ENCODE measurements at places on chromosomes 4 and X.

DNA sequence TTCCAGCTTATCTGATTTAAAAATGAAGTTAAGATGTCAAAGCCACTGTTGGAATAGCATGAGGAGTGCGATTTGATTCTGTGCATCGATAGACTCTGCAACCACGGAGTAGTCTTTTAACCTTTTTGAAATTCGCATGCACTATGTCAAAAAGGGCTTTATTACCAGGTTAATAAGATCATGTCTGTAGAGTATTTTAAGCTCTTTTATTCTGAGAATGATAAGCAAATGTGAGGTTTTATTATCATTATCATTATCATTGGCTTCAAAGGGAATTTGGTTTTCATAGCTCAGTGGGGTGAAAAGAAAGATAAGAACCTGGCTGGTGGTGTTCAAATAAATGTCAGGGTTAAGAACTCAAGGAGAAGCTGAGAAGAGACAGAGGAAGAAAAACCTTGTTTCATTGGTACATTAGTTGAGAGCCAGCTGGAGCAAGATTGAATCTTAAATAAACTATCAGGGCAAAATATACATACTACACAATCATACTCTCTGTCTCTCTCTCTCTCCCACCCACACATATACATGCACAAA, 102.6 kb downstream of the MMRN1 start:
- DNase-seq: no peak

GRCh38 chrX:153828723-153829548, 1.4 kb downstream of the PDZD4 start:
- no peak for DNase-seq

DNA sequence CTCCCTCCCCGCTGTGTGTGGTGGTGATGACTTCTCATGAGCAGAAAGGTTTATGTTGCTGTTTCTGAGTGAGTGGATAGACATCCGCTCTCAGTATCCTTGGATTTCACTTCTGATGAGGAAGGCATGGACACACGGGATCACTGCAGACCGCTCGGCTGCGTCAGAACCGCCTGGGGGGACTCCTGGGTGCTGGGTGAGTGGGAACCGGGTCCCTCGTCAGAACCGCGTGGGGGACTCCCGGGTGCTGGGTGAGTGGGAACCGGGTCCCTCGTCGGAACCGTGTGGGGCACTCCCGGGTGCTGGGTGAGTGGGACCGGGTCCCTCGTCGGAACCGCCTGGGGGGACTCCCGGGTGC, 9.0 kb downstream of the CTBP1 start:
- no peak for DNase-seq

DNA sequence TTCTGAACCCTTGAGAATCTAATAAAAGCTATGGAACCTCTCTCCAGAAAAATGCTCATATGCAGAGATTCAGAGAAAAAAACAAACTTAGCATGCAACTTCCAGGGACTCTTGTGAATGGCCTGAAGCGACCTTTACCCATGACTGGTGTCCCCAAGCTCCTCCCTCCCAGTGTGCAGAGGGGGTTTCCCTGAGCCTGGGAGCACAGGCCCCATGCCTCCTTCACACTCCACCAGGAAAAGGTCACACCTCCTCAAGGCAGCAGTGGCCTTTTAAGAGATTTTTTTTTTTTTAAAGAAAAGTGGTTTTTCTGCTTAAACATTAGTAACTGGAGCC, 13.3 kb upstream of the UBA6 start:
- no peak for DNase-seq

DNA sequence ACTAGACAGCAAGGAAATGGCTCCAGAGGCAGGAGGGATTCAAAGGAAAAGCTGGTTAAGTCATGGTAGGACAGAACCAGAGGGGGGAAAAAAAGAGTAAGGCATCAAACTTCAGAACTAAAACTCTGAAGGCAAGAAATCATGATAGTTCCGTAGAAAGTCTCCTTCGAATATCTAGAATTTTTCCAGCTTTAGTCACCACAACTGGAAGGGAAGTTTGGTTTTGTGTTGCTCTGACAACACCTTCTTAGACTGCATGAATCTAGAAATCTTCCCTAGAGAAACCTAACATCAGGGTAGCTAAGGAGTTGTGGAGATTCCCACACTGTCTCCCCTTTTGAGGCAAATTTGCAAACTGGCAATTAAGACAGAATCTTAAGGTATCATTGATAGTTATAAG, 33.7 kb downstream of the AMMECR1 start:
- DNase-seq: no peak

- no peak for DNase-seq
Measured at GRCh38 chr4:47914926-47915237, 499 bp upstream of the NFXL1 start.

GRCh38 chrX:49970674-49971073, 48.3 kb downstream of the CLCN5 start:
- no peak for DNase-seq

GRCh38 chr4:55859711-55860110, 6.3 kb downstream of the EXOC1 start:
- DNase-seq: no peak

DNA sequence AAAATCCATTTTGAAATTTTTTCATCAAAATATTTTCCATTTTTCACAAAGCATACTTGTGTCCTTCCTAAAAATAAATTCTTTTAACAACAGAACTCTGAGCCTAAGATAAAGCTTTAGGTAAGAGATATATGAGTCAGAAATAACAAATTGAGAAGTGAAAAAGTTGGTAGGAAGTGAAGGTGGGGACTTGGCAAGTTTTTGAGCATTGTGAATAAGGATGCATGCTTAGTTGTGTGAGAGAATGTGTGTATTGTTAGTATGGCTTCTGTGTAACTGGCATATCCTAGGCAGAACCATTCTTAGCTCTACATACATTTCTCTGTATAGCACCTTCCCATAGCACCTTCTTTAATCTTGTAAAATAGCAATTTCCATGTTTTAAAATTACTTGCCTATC, 6.8 kb downstream of the ASB5 start:
- no peak for DNase-seq

- no peak for DNase-seq
Measured at GRCh38 chr4:82519776-82520175, 42.0 kb downstream of the TMEM150C start.

GRCh38 chr4:119233191-119233590, 20.7 kb downstream of the USP53 start:
- DNase-seq: no peak

DNA sequence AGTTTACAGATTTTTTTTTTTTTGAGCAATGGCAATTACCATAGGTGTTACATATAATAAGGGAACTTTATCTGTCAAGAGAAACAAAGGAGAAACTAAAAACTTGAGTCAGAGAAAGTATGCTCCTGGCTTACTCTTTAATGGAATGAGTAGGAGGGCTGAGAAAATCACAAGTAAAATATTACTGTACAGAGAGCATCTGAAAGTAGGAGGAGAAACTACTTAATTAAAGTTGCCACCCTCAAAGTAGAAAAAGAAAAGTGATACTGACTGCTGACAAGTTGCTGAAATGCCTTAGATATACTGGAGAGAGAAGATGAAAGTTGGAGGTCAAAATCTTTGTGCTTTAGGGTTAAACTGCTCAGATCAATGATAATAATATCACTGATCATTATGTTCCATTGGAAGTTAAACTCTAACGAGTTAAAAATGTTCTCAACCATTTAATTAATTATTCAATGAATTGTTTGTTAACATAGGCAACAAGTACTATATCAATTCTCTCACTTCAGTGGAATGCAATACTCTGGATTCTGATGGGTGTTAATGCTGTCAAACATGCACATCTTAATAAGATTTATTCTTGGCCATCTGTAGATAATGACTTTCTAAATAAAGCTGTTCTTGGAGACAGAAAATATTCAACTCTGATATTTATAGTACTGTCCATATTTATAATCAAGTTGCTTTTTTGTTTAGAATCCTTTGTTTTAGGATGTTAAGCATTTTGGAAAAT, 61.2 kb upstream of the CAMK2D start:
- no peak for DNase-seq

- DNase-seq: no peak
Measured at GRCh38 chrX:150334981-150335380, 28.1 kb upstream of the MAMLD1 start.

DNA sequence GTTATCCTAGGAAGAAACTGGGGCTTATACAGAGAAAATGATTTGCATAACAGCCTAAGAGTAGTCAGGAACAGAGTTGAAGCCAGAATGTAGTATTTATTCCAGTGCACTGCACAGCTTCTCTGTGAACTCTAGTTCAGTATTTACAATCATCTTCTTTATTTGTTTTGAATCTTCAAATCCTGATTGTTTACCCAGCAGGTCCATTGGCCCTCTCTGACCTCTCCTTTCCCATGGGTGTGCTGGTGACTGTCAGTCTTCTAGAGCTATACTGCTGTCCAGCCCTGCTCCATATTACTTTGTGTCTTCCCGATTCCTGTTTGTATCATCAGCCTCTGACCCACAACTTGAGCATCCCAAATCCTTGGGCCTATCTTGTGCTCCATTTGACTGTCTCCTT, 301.9 kb upstream of the HS3ST1 start:
- DNase-seq: no peak

GRCh38 chr4:83252782-83253405, 31.7 kb downstream of the COQ2 start:
- peak; percentile 85 for DNase-seq

DNA sequence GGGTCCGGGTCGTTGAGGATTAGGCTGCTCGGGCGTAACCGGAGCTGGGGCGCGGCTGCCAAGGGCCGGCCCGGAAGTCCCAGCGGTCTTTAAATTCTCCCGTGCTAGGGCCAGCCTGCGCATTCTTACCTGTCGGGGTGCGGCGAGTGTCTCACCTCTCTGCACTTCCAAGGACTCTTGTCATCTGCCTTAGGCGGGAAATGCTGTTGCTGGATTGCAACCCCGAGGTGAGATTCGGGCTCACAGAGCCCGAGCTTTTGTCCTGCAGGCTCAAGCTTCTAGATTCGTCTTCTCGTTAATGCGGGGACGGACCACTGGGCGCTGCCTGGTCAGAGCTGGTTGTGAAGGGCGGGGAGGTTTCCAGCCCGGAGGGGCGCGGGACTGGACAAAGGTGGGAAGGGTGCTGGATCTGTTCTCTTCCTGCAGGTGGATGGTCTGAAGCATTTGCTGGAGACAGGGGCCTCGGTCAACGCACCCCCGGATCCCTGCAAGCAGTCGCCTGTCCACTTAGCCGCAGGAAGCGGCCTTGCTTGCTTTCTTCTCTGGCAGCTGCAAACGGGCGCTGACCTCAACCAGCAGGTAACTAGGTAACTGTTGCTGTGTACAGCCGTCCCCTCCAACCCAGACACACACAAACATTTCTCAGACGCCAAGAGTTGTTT, at the start of gene ANKRD37:
Gene ANKRD37 (plus strand): TSS at position 118 of the 662 bp plus-strand sequence. CDS start 83 bp downstream, at position 201.
- no peak for DNase-seq

GRCh38 chr4:116811730-116812129, 273.6 kb downstream of the TRAM1L1 start:
- DNase-seq: no peak

GRCh38 chr4:38948551-38948950, 80.9 kb downstream of the FAM114A1 start:
- DNase-seq: no peak

DNA sequence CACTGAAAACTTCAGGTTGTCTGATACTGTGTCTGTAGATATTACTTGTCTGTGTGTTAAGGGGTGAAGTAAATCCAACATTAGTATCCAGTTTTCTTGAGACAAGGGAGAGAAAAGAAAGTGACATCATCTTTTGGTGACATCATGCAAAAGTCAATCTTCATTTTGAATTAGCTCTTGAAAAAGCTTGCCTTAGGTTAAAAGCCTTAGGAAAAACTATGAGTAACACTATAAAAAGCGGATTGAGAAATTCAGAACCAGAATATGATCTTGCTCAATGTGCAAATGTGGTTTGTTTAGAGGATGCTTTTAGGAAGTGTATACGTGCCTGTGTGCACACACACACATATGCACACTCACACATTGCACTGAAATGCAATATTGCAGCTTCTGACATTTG, 345.8 kb upstream of the CASK start:
- no peak for DNase-seq

- no peak for DNase-seq
Measured at GRCh38 chrX:13360146-13360545, 40.3 kb upstream of the ATXN3L start.

DNA sequence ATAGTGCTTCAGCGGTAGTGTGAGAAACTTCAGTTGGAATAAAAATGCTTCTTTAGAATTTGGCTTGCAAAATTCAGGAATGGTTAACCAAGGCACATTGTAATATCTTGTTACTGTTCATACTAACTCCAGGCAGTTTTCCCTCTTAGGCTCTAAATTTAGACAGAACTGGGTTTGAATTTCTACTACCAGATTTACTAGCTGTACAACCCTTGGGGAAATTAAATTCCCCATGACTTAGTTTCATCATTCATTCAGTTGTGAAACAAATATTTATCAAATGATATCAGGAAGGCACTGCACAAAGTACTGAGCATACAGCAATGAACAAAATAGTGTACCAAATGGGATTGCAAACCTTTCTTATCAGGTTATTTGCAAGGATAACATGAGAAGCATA, 135.0 kb upstream of the IL15 start:
- no peak for DNase-seq

DNA sequence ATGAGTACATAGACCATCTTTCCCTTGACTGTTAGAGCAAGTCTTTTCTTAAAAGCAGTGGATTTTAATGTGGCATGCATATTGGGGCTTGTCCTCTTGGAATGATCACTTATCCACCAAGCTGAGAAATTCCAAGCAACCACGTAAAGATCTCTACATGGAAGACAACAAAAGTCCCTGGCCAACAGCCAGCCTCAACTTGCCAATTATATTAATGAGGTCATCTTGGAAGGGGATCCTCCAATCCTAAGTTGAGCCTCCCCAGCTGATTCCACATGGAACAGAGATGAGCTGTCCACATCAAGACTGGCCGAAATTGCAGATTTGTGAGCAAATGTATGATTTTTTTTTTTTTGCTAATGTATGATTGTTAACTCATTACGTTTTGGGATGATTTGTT, 20.6 kb upstream of the FTHL17 start:
- DNase-seq: no peak

Measured in CD4-positive, alpha-beta T cell treated with Interleukin-15 for 4 hours (primary cell).